CD4-positive, alpha-beta memory T cell (primary cell): ENCODE measurements at places on chromosomes 3 and 15. TPM values are rescaled to one million over a fixed set of nuclear protein-coding genes. Genes with fewer than 3 reads are reported as not detected.

DNA sequence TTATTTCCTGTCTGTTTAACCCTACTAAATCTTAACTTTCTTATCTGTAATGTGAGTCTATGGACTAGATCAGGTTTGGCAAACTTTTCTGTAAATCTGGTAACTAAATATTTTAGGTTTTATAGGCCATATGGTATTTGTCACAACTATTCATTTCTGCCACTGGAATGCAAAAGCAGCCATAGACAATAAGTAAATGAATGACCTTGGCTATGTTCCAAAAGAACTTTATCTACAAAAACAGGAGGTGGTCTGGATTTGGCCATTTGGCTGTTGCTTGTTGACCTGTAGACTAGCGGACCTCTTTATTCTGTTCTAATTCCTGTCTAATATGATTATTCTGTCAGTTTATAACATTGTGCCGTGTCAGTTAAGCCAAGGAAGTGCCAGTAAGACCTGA lies 314.2 kb downstream of the LPP start:
- no peak for DNase-seq

GRCh38 chr15:47493357-47494247 lies 223.7 kb upstream of the SEMA6D start:
- no peak for DNase-seq

DNA sequence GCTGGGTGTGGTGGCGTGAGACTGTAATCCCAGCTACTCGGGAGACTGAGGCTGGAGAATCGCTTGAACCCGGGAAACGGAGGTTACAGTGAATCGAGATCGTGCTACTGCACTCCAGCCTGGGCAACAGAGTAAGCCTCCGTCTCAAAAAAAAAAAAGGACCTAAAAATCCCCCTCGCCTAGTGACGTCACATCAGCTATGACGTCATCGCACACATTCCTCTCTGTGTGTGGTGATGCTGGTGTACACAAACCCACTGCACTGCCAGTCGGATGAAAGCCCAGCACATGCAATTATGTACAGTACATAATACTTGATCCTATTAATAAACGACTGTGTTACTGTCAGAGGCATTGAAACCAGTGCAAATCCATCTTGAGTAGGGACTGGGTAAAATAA lies 40.2 kb upstream of the SEC61A1 start:
- no peak for DNase-seq

DNA sequence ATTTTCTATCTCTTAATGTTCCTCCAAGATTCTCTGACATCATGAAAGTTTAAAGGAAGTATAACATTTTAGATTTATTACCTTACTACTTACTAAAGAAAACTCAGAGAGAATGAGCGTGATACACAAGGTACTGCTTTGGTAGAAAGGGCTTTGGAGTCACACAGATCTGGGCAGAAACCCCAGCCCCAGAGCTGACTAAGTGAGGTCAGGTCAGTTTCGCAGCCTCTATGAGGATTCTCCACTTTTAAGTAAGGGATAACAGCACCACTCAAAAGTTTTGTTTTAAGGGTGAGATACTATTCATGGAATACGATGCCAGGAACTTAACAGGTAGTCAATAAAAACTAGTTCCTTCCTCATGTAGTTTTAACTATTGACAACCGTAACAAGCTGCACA lies 76.1 kb downstream of the CLDN11 start:
- no peak for DNase-seq

GRCh38 chr3:143989461-143989860 lies 17.8 kb downstream of the DIPK2A start:
- DNase-seq = no peak

DNA sequence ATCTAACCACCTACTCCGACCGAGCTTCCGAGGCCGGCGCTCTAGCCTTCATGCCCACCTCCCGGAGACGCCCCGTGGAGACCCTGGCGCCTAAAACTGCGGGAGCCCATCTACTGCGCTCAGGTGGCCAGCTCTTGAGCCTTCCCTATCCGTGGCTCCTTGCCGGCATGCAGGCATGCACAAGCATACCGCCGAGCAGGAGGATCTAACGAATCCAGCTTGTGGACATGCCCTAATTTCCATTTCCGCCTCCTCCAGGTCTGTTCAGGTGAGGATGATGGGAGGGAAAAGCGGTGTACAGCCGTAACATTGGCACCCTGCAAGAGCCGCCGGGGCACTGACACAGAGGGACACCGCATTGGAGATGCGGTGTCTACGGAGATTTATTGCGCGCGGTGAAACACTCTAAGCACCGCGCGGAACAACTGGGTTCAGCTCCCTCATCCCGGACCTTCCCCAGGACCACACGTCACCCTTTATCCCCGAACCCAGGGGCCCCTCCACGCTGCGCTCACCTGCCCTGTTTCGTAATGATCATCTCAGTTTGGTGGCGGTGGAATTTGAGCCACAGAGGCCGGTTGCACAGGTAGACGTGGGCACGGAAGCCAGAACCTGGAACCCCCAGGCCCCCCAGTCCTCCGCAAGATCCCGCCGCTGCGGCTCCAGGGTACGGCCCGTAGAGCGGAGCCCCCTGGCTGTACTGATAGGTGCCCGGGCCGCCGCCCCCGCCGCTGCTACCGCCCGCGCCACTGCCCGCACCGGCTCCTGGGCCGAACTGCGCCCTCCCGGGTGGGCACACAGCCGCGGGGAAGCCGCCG lies 1.0 kb downstream of the EOMES start:
- DNase-seq = no peak

- DNase-seq = no peak
These were observed 4.0 kb downstream of the HDAC11 start for GRCh38 chr3:13483988-13484695.

NLGN1 gene
- total RNA-seq = not detected

MANF gene
- 74.8 TPM for total RNA-seq
